ENCODE measurements at places on chromosomes 11 and 22.

DNA sequence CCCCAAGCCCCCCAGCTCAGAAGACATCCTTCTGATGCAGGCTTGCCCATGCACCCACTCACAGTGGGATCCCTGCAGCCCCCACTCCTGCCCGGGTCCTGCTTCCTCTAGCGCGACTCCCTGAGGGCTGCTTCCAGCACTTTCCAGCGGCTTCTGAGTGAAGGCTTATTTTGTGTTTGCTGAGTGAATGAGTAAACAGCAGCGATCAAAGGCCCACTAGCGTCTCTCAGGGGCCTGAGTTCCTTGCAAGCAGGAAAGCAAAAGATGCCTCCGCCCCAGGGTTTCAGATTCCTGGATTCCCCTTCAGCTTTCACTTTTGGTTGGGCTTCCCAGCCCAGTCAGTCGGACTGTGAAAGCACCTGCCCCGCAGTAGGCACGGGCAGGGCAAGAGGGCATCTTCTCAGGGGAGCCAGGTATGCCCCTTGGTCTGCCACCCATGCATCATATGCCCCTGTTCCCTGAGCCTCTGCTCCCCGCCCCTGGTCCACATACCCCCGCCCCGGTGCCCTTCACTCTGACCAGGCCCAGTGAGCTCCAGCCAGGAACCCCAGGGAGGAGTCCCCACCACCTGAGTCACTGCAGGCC is 9.2 kb downstream of the FADD start:
- peak; percentile 42 for DNase-seq

- DNase-seq, result no peak
Measured at GRCh38 chr22:19244600-19245352, 46.7 kb downstream of the CLTCL1 start.

DNA sequence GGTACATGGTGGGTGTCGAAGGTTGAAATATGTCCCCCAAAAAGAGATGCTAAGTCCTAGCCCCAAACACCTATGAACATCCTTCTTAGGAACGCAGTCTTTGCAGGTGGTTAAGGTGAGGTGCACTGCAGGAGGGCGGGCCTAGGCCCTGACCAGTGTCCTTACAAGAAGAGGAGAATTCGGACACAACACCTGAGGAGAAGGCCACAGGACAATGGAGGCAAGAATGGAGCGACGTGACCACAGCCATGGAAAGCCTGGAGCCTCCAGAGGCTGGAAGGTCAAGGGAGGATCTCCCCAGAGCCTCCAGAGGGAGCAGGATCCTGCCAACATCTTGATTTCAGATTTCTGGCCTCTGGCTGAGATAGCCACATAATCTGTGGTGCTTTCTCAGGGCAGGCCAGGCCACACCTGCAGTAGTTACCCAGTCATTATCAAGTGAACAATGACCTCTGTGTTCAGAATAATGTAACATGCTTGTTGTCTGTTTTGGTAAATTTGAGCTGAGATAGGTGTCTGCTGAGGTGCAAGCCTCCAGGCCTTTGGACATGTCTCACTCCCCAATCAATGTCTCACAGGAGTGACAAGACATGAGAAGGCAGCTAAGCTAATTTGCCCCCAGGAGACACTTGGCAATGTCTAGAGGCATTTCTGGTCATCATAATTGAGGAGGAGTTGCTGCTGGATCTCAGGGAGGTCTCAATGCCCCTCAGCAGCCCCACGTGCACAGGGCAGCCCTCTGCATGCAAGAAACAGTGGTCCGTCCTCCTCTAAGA is 498.9 kb downstream of the BRD1 start:
- DNase-seq, result no peak

- peak; percentile 100 for DNase-seq
Measured at GRCh38 chr11:96306933-96307775, 35.8 kb downstream of the MAML2 start.

DNA sequence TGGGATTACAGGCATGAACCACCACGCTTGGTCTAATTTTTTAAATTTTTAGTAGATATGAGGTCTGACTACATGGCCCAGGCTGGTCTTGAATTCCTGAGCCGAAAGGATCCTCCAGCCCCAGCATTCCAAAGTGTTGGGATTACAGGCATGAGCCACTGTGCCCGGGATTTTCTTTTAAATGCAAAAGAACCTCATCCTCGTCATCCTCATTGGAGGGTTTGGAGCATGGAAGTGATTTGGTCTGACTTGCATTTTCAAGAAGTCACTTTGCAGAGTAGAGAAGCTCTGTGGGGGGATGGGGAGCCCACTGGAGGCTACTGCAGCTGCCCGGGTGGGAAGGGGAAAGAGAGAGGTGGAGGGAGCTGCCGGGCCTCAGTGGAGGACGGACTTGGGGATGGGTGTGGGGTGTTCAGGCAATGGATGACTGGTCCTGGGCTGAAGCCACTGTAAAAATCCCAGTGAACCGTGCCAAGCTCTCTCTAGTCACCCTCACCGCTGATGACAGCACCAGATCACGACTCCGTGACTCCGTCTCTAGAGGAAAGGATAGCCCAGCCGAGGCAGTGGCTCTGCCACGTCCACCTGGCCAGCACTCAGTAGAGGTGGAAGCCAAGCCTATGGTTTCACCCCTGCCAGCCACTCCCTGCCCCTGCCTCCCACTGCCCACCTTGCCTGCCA is 32.8 kb upstream of the SLC22A12 start:
- DNase-seq, result peak; percentile 86

DNA sequence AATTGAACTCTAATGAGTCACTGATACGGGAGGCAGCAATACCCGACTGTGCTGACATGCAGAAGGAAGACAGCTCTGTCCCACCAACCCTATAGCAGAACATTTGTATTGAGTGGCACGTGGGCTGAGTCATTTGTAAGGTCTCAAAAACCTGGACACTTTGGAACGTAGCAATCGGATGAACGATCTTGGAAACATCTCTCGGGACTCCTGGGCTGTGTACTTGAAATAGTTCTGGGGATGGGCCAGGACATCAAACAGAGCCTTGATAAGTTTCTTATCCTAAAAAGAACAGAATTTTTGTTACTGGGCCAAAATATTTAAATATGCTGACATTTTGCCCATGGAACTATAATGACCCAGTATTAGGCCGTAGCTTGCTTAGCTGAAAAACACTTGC is 17.1 kb upstream of the NRIP3 start:
- DNase-seq, result no peak

- no peak for DNase-seq
Measured at GRCh38 chr22:42955848-42956247, 59.1 kb downstream of the PACSIN2 start.

DNA sequence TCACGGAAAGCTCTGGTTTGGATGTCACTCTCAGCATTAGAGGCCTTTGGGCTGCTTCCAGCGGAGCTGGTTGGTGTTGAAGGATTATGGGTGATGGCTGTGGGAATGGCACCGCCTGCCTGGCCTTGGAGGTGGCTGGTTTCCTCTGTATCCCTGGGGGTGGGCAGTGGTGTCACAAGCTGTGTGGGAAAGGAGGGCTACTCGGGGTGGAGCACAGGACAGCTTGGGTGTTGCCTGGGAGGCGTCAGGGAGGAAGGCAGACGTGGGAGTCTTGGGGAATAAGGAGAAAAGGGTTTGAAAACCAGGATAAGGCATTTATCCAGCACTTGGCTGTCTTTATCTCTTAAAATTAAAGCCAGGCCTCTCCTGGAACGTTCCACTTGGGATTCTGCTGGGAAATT is 71.8 kb downstream of the ADAMTS15 start:
- DNase-seq, result no peak

GRCh38 chr11:34395916-34396550 is 38.2 kb upstream of the ABTB2 start:
- DNase-seq, result peak; percentile 61

DNA sequence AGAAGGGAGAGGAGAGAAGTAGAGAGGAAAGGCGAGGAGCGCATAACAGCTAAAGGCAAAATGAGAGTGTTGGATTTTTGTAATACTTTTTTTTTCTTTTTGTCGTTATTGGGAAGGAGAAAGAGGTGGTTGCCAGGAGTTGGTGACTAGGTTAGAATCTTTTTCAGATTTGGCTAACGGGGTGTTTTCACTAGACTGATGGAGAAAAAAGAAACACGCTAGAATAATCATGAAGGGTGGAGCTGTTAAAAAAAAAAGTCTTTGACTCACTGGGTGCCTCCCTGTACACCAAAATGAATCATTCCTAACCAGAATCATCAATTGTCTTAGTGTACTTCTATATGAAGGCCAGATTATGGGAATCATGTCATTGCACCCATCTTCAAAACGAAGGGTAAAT is 12.7 kb downstream of the BLID start:
- no peak for DNase-seq

GRCh38 chr11:79059141-79059540 is 381.7 kb downstream of the TENM4 start:
- no peak for DNase-seq

DNA sequence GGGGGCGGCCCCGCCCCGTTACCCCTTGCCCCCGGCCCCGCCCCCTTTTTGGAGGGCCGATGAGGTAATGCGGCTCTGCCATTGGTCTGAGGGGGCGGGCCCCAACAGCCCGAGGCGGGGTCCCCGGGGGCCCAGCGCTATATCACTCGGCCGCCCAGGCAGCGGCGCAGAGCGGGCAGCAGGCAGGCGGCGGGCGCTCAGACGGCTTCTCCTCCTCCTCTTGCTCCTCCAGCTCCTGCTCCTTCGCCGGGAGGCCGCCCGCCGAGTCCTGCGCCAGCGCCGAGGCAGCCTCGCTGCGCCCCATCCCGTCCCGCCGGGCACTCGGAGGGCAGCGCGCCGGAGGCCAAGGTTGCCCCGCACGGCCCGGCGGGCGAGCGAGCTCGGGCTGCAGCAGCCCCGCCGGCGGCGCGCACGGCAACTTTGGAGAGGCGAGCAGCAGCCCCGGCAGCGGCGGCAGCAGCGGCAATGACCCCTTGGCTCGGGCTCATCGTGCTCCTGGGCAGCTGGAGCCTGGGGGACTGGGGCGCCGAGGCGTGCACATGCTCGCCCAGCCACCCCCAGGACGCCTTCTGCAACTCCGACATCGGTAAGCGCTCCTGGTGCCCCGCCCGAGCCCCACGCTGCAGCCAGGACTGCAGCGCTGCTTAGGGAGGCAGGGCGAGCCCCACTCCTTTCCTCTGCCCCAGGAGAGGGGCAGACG is at the start of gene TIMP3:
TSS of gene TIMP3 (plus strand) at position 169 of the 700 bp plus-strand sequence. CDS start at position 466, 297 bp downstream.
- peak; percentile 55 for DNase-seq

GRCh38 chr22:19709063-19709769 is 5.1 kb upstream of the SEPTIN5 start:
- no peak for DNase-seq

GRCh38 chr11:65316227-65317024 is 1.8 kb downstream of the CDC42EP2 start:
- no peak for DNase-seq

DNA sequence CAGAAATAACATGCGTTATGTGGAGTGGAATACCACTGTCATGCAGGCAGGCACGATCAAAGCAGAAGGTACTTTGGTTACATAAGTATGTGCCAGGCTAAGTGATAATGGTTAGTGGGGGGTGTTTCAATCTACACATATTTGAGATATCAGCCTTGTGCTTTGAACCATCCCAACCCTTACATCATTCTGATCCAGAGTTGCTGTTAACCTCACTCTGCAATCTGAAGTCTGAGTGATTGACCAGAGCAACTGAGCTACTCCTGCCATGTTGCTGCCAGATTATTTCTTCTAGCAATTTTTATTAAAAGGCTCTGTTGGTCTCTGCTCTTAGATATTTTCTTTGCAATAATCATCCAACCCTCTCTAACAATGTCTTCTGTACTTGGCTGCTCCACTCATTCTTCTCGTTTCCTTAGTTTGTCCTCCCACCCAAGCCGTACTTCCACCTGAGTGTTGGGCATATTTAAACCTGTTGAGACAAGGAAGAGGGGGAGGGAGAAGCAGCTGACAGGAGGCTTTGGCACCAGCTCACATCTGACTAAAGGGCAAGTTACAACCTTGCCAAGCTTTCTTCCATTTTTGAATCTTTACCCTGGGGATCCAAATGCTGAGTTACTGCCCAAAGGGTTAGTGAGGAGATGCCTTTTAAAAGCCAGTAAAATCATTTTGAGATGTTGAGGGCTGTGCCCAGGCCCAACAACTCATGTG is 114.1 kb upstream of the SESN3 start:
- DNase-seq, result no peak

DNA sequence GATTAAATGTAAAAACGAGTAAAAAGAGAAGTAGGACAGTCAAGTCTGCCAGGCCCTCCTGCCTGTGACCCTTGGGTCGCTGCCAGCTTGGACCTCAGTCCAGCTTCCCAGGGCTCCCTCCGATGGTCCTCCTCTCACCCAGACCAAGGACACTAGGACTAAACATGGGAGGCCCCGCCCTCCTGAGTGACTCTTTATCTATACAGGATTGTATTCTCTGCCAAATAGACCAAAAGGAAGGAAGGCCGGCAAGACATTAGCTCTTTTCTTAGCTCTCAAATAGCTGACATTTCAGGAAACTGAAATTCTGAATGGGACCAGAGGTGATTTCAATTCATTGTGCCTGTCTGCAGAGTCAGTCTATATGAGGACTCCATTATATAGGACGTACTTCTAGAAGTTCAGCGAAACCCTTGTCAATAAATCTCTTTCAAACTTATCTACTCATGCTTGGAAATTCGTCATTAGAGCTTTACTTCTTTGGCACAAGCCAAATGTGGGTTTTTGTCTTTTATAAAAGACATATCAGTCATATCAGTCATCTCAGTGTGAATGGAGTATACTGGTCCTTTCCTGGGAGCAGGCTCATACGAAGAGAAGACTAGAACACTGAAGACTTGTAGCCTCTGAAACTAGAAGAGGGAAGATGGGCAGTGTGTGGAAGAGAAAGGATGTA is 28.5 kb downstream of the ADORA2A start:
- DNase-seq, result no peak

DNA sequence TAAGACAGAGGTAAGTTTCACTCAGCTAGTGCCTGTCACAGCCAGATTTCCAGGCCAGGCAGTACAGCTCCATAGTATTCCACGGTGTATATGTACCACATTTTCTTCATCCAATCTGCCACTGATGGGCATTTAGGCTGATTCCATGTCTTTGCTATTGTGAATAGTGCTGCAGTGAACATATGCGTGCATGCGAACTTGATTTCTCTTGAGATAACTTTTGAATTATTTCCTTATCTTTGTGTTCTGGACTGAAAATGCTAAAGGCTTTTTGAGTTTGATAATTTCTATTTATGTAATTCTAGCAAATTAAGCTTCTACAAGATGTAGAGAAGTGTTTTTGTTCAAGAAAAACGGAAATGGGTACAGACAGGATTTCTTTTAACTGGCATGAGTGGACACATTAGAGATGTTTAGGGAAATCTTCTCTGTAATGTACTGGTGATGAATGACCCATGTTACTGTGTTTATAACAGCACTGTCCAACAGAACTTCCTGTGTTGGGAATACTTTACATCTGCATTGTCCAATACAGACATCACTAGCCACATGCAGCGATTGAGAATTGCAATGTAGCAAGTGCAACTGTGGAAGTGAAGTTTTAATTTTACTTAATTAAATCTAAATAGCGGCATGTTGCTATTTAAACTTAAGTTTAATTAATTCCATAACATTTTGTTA is 151.3 kb downstream of the CADM1 start:
- DNase-seq, result no peak
